CD4-positive, alpha-beta T cell treated with Interleukin-15 for 4 hours (primary cell): ENCODE measurements at places on chromosomes 1 and 21.

- DNase-seq: no peak
Measured at GRCh38 chr1:244186372-244186771, 135.3 kb downstream of the ZBTB18 start.

DNA sequence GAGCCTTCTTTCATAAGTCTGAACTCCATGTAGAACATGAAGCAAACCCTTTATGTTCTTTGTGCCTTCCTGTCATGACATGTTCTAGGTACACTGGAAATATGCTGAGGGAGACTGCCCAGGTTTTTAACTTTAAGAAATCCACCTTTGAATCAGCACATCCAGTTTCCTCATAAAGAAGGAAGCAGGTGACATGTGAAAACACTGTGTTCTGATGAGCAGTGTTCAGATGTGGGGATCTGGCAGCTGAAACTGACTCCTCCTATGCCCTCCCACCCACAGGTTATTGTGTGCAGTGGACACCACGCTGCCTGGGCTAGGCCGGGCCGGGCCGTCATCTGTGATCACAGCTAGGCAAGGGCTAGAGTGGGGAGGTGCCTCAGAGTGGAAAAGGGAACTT lies 51.1 kb downstream of the CNN3 start:
- no peak for DNase-seq

DNA sequence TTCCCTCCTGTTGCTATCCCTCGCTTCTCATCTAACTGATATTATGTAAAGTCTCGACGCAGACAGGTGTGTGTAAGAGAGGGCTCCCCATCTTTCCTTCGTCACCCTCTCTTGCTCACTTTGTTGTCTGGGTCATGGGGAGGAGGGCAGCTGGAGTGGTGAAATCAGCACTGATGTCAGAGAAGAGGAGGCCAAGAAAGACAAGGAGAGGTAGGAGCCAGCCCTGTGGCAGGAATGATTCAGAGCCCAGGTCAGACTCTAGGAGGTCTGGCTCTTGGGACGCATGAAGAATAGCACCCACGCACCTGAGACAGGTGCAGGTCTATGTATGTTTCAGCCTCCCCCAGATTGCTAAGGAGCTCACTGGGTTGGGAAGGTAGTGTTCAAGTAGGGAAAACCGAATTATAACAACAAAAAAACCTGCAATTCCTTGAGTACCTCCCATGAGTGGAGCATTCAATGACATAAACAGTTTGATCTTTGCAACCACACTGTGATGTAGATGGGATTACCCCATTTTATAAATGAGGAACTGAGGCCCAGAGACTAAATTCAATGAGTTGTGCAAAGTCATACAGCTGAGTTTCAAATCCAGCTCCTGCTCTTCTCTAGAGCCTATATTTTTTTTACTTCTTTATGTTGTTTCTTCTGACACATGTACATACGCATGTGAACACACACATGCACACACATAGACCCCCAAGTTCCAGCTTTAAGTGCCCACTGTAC lies 10.4 kb downstream of the NUAK2 start:
- DNase-seq: no peak

- DNase-seq: no peak
Measured at GRCh38 chr1:111213412-111213811, 13.0 kb upstream of the DENND2D start.

DNA sequence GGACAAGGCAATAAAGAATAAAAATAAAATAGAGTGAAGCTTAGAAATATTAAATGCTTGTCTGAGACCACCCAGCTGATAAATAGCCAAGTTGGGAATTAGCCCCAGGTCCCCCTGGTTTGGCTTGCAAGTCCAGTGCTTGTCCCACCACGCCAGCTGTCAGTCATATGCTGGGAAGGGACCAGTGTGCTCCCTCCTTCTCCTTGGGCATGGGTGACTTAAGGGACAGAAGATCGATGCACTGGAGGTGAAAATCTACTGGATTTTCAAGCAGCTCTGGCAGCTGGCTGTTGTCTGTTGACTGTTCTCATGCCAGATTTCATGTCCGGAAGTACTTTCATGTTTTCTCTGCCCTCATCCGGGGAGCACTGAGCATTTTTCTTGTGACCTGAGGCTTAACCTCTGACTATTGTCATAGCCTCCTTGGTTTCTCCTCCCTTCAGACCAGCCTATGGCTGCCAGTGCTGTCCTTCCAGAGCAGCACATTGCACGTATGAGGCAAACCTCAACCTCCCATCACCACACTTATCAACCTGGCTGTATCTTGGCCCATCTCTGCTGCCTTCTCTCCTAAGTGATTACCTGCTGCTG lies 12.4 kb downstream of the LMOD1 start:
- no peak for DNase-seq

- DNase-seq: no peak
Measured at GRCh38 chr1:39405358-39405757, 86.1 kb upstream of the BMP8A start.

DNA sequence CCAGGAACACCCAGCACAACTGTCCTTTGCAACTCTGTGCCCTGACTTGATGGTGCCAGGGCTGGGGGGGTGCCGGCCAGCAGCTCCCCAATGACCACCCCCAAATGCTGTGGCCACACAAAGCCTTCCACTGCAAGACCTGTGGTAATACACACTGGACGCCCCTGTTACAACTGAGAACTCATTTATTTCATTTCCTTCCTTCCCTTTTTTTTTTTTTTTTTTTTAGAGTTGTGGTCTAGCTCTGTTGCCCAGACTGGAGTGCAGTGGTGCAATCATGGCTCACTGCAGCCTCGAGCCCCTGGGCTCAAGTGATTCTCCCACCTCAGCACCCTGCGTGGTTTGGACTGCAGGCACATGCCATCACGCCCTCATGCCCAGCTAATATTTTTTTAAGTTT lies 25.2 kb downstream of the TP73 start:
- no peak for DNase-seq

- no peak for DNase-seq
Measured at GRCh38 chr1:39103328-39104157, 77.4 kb downstream of the NDUFS5 start.

GRCh38 chr1:172898866-172899265 lies 151.9 kb downstream of the TNFSF18 start:
- no peak for DNase-seq

GRCh38 chr1:1883092-1883873 lies 7.6 kb downstream of the GNB1 start:
- no peak for DNase-seq

DNA sequence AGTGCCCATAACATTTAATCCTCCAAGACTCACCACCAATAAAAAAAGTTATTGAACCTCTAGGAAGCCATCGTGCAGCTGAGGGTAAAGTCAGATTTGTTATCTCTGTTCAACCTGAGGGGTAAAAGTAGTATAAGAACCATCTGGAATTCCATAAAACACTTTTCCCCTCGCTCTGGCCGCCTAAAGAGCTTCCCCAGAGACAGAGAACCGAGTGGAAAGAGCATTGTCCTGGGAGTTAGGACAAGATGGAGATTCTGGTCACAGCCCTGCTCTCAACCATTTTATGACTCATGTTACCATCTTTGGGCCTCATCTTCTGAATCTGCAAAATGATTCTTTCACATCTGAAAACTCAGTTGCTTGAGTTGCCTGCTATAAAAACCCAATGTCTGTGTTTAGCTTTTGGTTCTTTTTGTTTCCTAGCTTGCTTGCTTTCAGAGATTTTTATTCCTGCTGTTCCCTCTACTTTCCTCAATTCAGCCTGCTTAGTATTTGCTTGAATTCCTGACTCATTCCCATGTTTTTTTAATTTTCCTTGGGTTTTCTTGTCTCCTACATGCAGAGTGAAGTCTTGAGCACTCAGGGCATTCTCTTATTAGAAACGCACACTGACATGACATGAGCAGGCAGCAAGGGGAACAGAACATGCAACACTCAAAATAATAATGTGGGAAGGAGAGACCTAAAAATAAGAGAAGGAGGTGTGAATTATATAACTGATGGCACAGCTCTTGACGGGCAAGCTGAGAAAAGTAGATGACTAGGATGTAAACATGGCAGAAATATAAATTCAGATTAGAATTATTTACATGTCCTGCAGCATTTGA lies 1.7 kb downstream of the EPHX4 start:
- DNase-seq: no peak

GRCh38 chr1:189851806-189852367 lies 625.8 kb downstream of the BRINP3 start:
- no peak for DNase-seq

DNA sequence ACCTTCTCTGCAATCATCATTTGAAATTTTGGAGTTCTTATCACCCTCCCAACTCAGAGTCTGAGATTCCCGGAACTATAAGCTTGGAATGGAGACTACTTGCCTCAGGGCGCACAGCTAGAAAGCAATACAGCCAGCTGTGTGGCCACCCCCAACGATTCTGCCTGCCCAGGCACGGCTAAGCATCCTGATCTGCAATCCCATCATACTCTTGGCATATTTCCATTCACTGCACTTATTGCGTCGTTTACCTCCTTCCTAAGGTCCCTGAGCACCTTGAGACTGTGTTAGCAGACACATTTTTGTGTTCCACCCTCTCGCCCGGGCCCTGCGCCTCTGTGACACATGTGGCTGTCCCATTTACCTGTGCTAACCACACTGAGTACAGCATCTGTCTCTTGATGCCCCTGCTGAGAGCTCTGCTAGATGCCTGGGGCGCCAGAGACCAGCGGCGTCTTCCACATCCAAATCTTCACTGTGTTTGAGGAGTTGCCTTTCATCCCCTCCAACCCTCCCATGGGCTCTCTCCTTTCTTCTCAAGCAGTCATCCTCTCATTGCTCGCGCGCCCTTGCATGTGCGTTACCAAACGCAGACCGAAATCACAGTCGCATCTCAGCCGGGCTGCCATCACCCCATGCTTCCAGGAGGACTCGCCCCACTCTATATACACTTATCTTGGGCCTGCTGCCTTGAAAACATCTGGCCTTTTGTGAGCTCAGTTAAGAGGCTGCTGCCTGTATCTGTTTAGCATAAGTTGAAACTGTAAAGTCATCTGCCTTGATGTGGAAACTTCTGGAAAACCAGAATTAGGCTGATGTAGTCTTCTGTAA lies 3.5 kb upstream of the CLDN19 start:
- DNase-seq: no peak

GRCh38 chr1:57254022-57254421 lies 169.8 kb downstream of the DAB1 start:
- no peak for DNase-seq

DNA sequence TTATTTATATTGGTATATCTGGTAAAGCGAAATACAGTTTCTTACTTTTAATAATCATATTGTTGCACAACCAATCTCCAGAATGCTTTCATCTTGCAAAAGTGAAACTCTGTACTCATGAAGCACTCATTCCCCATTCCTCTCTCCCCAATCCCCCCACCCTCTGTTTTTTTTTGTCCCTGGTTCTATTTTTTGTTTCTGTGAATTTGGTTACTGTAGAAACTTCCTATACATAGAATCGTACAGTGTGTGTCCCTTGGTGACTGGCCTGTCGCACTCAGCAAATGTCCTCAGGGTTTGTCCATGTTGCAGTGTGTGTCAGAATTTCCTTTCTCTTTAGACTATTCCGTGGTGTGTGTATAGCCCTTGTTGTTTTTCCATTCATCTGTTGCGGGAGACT lies 7.9 kb upstream of the NLRP3 start:
- peak; percentile 21 for DNase-seq

GRCh38 chr1:15153184-15153841 lies at the start of gene TMEM51:
TMEM51 (plus strand) TSS chr1:15153747; CDS start chr1:15215088, 61,341 bp downstream.
- DNase-seq: no peak

- no peak for DNase-seq
Measured at GRCh38 chr1:15758953-15759661, 512 bp downstream of the FBLIM1 start.

- no peak for DNase-seq
Measured at GRCh38 chr1:37347104-37347649, 127.2 kb upstream of the ZC3H12A start.

- DNase-seq: no peak
Measured at GRCh38 chr1:205739348-205740160, 10.4 kb downstream of the NUCKS1 start.
